ENCODE measurements at places on chromosomes 2 and 18. TPM values are rescaled to one million over a fixed set of nuclear protein-coding genes. Genes with fewer than 3 reads are reported as not detected.

CHST9 gene
- total RNA-seq: not detected

CFAP65 gene
- not detected for total RNA-seq

TANC1 gene
- total RNA-seq: 0.33 TPM

SCN7A gene
- total RNA-seq: not detected

IL1RN gene
- total RNA-seq: 4.0 TPM

PDCD1 gene
- total RNA-seq: 6.6 TPM

DNA sequence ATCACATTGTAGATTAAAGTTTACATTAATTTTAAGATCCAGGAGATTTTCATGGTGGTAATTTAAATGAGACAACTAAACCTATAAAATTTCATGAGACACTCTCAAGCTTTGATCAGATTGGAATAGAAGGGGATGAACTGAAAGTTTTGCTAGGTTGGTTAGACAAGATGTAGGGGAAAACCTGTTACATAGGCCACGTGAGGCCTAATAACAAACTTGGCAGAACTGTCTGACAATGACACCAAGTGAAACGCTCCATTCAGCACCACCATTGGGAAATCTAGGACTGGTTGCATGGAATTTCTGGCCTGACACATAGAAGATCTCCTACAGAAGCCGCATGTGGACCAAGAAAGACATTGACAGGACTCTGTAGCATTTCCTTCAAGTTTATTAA lies 87.8 kb upstream of the SLC39A10 start:
- DNase-seq: no peak

DNA sequence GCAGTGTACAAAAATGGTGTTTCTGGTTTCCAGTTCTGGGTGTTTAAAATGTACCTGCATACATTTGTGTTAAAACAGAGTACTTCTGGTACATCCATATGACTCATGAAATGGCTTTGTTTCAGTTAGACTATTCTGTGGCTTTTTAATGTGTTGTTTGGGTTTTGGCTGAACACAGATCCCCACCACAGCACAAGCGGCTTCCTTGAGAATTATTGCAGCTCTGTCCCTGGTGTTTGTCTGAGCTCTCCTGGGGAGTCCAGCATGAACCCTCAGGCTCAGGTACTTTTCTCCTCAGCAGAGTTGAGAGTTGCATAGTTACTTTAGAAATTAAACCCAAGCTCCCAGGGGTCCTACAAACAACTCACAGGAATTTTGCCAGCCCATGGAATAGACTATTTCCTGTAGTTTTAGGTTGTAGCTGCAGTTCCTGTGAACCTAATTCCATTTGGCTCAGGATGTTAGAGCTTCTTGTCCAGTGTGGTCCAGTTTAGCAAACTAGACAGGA lies 64.8 kb upstream of the EML6 start:
- DNase-seq: no peak

- no peak for DNase-seq
These were observed 150.7 kb downstream of the GBX2 start for GRCh38 chr2:236017446-236017845.

DNA sequence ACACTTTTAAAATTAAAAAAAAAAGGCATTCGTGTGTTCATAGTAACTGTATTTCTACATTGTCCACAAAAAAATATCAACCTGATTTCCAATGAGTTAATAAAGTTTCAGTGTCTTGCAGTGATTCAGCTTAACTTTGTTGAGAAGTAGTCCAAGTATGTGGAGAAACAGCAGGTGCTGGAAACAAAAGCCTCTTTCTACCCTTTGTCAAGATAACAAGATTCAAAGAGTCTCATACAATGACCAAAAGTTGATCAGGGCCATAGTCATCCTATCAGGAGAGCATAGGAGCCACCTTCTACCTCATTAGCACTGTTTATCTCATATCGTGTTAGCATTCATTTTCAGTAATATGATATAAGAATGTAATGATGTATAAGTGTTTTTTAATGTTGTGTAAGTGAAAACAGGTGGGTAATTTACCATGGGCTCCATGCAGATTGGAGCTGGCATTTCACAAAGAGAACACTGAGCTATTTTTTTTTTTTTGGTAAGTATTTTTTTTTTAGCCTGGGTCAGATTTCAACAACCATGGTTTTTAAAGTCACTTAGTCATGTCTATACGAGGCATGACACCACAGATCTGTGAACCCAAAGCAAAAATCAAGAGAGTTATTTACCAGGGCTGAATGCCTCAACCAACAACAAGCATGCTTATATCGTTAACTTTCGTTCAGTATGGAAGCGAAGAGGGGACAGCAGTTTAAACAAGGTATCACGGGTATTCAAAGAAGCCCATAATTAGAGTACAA lies 165.0 kb upstream of the ZNF521 start:
- DNase-seq: no peak

DNA sequence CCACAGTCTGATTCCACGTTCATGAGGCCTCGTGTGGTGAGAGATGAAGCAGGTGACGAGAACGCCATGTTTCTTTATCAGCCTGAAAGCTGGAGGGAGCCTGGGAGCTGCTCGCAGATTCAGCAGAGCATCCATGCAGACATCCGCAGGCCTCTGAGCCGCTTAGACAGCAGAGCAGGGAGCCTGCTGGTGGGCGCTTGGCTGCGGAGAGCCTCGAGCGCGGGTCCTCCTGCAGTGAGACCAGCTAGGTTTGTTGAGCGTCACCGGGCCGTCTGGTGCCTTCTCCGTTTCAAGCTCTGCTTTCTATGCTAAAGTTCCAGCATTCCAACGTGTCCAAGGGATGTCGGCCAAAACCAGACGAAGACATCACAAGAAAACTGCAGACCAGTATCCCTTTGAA lies 27.6 kb downstream of the CTDP1 start:
- DNase-seq: no peak

DNA sequence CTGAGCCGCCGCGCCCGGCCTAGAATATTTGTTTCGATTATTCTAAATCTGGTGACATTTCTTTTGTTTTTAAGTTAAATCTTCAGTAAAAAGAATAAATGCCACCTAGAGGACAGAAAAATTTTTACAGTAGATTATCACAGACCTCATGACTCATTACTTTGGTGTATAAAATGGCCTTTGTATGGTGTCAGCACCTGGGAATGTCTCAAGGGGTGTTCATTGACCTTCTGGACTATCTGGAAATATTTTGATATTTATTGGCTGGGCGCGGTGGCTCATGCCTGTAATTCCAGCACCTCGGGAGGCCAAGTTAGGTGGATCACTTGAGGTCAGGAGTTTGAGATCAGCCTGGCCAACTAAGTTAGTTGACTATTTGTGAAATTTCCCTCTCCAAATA lies 30.3 kb upstream of the SLC30A6 start:
- DNase-seq: no peak

- DNase-seq: no peak
These were observed 106.2 kb downstream of the ZRANB3 start for GRCh38 chr2:135424849-135425248.

DNA sequence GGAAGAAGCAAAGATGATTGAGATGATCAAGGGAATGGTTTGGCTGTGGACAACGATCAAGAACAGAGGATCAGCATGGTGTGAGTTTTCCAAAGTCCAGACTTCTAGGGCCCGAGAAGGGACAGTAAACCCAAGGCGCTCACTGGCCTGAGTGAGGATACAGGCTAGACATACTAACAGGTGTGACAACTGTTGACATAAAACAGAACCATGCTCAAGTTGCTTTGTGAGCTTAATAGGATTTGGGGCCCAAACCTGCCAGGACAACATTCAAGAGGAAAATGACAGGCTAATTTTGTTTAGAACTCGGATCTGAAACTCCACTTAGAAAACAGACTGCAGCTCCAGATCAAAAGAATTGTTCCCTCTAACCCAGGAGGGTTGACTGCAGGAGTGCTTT lies 68.1 kb upstream of the ACKR3 start:
- no peak for DNase-seq

GRCh38 chr2:65487404-65487803 lies 55.0 kb upstream of the SPRED2 start:
- no peak for DNase-seq

DNA sequence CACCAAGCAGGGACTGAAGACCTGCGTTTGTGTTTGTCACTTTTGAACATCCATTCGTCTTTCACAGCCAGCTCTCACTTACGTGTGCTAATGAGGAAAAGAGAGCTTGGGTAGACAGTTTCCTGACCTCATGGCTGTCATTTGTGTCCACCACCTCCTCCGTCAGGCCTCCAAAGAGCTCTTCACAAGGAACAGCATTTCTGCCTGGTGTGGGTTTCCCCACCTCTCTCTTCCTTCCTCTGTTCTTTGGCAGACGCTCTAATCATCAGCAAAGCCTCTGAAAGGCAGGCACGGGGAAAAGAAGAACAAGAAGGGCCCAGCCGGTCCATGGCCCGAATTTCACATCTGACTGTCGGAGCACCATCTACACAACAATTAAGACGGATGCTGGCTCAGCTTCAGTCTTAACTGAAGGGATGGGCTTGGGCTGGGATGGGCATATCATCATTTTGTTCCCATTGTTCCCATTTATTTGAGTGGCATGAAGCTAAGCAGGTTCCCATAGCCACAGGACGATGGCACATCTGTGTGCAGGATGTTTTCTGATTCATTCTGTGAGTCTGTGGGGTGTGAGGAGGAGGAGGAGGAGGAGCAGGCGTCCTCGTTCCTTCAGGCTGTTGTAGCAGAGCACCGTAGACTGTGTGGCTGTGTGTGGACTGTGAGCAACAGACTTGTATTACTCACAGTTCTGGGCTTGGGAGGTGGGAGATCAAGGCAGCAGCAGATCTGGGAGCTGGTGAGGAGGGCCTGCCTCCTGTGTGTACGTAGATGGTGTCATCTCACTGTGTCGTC lies 66.4 kb downstream of the TSHZ1 start:
- no peak for DNase-seq

GRCh38 chr18:50944245-50944932 lies 23.5 kb upstream of the ELAC1 start:
- DNase-seq: no peak

GRCh38 chr2:101762451-101763171 lies 65.1 kb downstream of the MAP4K4 start:
- DNase-seq: no peak

- no peak for DNase-seq
These were observed 65.8 kb upstream of the IGFBP5 start for GRCh38 chr2:216761133-216761532.

GRCh38 chr2:108910011-108910431 lies 79.0 kb downstream of the EDAR start:
- DNase-seq: no peak

DNA sequence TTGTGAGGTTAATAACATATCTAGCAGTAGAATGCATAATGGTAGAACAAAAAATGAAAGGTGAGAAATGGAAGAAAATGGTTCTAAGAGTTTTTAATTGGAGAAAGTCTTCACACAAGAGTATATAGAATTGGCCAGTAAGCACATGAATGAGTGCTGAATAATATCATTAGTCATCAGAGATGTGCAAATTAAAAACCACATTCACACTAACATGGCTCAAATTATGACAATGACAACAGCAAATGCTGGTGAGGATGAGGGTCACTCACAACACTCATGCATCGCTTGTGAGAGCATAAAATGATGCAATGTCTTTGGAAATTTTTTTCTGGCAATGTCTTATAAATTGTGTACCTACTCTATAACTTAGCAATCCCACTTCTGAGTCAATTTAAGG lies 1355.4 kb upstream of the ACVR2A start:
- DNase-seq: no peak

GRCh38 chr2:208256192-208256782 lies 1.4 kb upstream of the IDH1 start:
- no peak for DNase-seq
